Stimulated activated CD4-positive, alpha-beta T cell treated with anti-CD3 and anti-CD28 coated beads, Interleukin-1b, Interleukin-23, amount 100 ng/mL, for 4 hours (primary cell): ENCODE measurements at places on chromosomes 11 and 22.

- no peak for DNase-seq
Measured at GRCh38 chr11:118612378-118612777, 5.0 kb downstream of the PHLDB1 start.

DNA sequence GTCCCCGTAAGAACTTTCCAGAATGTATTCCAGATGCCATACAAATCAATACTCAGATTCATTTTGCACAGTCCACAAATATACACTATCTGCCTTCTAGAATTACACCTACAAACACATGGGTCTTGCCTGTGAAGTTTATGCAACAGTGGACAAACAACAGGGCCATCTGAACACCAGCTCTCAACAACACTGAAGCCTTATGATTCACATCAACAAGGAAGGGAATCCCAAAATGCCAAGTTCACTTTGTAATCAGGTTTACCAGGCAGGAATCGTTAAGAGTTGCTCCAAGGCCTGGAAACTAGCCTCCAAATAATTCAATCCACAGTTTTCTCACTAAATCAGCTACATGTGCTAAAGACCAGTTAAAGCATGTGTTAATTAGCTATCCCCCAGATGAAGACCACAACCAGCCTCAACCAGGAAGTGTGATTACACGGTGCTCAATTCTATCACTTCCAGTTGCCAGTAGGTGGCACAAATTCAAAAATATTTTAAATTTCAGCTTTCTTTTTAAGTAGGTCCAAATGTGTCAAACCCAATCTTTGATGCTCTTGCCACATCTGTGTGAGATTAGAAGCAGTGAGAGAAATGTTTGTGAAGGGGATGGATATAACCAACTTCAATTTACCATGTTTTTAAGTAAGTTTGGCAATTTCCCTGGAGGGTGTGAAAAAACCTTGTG, 139.1 kb upstream of the BDNF start:
- no peak for DNase-seq

DNA sequence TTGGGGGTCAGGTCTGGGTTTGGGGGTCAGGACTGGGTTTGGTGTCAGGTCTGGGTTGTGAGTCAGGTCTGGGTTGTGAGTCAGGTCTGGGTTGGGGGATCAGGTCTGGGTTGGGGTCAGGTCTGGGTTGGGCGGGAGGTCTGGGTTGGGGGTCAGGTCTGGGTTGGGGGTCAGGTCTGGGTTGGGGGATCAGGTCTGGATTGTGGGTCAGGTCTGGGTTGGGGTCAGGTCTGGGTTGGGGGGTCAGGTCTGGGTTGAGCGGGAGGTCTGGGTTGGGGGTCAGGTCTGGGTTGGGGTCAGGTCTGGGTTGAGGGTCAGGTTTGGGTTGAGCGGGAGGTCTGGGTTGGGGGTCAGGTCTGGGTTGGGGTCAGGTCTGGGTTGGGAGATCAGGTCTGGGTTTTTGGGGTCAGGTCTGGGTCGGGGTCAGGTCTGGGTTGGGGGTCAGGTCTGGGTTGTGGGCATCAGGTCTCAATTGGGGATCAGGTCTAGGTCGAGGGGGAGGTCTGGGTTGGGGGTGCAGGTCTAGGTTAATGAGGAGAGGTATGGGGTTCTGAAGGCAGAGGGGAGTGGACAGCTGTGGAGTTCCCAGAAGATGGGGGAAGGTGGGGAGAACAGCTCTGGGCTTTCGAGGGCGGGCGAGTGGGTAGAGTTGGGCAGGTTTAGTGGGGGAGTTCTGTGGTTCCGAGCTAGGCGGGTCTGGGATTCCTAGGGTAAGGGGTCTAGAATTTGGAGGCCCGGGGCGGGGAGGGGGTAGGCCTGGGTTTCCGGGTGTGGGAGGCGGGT, 629 bp downstream of the TTLL8 start:
- DNase-seq: no peak

- no peak for DNase-seq
Measured at GRCh38 chr11:74256378-74257133, 54.9 kb downstream of the P4HA3 start.

- no peak for DNase-seq
Measured at GRCh38 chr11:27429761-27430393, 42.7 kb downstream of the LGR4 start.

DNA sequence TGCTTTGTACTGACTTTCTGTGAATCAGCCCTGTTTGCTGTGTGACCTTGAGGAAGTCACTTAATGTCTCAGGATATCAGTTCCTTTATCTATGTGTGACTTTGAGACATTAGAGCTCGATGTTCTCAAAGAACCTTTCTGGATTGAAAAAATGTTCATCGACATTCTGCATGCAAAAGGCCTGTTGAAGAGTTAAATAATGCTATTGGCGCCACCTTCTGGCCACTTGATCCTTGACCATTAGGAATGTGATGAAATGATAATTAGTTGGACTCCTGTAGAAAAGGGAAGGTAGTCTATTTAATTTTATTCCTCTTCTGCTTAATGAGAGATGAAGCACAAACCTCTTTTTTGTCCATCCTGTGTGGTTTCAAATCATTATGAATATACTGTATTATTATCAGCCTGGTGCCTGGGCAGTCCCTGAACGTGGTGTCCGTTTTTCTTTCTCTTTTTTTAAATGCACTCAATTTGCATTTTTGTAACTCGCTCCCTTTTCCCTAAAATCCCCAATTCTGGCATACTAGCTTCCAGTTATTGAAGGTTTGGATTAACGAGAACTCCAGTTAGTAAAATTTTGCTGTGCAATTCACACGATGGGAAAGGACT, 20.7 kb downstream of the ELF5 start:
- DNase-seq: peak; percentile 15

DNA sequence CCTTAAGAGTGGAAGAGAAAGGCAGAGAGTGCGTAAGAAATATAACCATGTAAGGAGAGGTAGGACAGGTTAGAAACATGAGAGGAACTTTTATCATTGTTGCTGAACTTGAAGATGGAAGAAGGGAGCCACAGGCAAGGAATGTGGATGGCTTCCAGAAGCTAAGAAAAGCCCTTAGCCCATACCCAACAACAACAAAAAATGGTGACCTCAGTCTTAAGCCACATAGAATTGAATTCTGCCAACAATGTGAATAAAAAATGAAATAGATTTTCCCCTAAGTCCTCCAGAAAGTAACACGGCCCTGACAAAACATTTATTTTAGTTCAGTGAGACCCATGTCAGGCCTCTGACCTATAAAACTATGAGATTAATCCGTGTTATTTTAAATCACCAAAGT, 767.3 kb downstream of the FAM181B start:
- DNase-seq: no peak

GRCh38 chr11:11420899-11421285, 67.8 kb upstream of the CSNK2A3 start:
- no peak for DNase-seq

DNA sequence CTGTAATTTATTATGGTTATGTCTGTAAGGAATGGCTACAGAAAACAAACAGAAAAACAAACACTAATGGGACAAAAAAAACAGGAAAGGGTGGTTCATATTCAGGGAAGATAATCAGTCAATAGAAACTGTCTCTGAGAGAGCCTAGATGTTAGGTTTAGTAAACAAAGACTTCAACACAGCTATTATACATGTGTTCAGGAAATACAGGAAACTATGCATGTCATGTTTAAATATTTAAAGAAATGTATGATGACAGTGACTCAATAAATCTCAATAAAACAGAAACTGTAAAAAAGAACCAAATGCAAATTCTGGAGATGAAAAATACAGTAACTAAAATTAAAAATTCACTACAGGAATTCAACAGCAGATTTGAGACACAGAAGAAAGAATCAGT, 76.0 kb downstream of the PACS1 start:
- no peak for DNase-seq

GRCh38 chr22:33350961-33351360, 292.8 kb upstream of the SYN3 start:
- DNase-seq: no peak

- no peak for DNase-seq
Measured at GRCh38 chr11:17736930-17737817, 2.6 kb downstream of the KCNC1 start.

DNA sequence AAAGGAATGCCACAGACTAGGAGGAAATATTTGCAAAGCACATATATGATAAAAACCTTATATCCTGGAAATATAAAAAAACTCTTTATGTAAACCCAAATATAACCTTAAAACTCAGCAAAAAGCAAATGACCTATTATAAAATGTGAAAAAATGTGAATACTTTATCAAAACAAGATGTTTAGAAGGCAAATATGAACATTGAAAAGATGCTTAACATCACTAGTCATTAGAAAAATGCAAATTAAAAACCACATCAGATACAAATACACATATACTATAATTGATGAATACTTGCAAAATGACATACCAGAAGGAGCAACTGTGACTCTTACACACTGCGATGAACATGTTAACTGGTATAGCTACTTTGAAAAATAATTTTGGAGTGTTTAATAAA, 511.2 kb upstream of the LRRC4C start:
- no peak for DNase-seq

DNA sequence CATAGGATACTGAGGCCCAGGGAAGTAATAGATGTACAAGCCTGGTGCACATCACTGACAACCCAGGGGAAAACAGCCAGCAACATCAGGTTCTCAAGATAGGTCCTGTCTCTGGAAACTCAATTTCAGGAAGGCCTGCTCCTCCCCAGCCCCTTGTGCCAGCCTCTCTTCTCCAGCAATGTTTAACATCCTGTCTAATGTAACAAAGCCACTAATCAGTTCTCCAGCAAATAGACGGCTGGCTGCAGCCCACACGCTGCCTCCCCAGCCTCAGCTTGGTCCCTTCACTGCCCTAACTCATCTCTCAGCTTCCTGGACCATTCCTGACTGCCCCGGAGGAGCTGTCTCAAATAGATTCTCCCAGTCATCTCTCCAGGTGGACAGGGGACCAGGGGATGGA, 37.8 kb downstream of the RPL27A start:
- no peak for DNase-seq
